ENCODE measurements at places on chromosomes 7 and 10.

DNA sequence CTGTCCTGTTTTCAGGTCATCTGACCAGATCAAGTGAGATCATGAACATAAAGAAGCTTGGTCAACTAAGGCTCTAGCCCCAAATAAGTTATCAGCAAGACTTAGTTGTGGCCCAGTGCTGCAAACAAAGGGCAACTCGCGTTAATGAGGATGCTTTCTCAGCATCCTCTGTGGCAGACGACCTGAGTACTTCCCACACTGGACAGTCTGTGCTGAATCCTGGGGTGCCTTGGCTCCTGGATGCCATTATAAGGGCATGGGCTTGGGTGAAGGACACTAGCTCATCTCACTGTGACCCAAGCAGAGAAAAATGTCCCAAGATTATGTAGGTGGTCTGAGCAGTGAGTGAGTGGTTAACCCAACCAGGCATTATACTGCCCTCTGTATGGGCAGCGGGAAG is 13.9 kb downstream of the CPA5 start:
- no peak for DNase-seq

- DNase-seq, result no peak
Measured at GRCh38 chr10:128843972-128844371, 623.1 kb upstream of the MGMT start.

DNA sequence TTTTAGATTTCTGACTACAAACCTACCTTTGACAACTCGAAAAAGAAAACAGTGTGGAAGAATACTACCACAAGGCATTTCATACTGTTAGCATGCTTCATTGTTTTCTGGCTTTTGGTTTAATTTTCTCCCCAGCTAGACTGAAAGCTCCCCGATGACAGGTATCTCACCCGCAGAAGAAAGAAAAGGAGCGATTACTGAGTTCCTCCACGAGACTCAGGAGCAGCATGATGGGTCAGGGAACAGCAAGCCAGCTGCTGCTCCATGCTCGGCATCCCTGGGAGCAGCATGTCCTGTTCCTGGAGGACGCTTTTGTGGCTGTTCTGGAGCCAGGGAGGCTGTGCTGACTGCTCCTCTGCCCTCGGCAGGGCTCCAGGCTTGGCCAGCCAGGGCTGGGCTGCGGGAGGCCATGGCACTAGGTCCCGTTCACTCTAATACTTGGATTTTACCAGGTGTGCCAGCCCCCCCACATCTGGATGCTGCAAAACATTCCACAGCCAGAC is 133.4 kb downstream of the PRKAG2 start:
- no peak for DNase-seq

DNA sequence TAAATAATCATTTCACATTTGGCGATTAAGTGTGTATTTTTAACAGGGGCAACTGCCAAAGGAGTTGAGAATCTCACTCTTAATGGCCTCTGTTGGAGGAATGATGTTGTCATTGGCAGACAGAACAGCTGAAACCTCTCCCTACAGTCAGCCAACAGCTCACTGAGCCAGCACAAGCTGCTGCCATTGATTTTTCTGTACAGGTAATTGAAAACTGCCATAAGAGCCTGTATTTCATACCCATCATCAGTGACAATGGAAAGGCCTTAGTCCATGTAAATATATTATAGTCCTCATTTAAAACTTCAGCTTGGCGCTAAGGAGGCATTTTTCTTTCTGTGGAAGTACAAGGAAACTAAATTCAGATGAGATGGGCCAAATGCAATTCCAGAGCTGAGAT is 28.1 kb upstream of the PTN start:
- no peak for DNase-seq

Measured in cortex of kidney (tissue), 1 donor.